ENCODE measurements at places on chromosomes 2 and 18.

GRCh38 chr2:6352247-6352646, 513.5 kb downstream of the CMPK2 start:
- no peak for DNase-seq

DNA sequence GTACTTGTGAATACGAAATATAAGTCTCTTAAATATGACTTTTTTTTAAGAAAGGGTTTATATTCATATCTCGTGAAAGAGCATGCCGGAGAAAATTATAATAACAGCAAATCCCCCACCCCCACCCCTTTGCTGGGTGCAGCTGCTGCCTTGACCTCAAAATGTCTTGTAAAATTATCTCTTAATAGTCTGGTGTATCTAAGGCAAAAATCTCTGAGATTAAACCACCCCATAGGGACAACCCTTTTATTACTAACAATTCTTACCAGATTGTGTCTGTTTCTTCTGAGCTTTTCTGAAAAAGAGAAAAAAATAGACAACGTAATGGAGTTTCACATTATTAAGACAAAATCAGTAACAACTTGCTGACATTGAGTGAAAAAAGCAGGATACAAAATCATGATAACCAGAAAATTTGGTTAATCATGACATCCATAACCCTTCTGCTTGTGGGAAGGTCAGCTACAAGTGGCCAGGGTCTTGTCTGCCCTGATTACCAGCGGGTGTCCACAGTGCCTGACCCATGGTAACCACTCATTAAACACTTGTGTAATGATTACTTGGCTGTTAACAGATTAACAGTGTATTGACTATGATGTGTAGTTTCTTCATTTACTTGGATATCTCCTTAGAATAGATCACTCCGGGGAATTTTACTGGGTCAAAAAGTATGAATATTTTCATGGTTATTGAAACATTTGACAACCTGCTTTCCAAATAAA, 1.5 kb downstream of the STRADB start:
- DNase-seq: no peak

GRCh38 chr2:109647636-109648035, 33.5 kb downstream of the SOWAHC start:
- no peak for DNase-seq

DNA sequence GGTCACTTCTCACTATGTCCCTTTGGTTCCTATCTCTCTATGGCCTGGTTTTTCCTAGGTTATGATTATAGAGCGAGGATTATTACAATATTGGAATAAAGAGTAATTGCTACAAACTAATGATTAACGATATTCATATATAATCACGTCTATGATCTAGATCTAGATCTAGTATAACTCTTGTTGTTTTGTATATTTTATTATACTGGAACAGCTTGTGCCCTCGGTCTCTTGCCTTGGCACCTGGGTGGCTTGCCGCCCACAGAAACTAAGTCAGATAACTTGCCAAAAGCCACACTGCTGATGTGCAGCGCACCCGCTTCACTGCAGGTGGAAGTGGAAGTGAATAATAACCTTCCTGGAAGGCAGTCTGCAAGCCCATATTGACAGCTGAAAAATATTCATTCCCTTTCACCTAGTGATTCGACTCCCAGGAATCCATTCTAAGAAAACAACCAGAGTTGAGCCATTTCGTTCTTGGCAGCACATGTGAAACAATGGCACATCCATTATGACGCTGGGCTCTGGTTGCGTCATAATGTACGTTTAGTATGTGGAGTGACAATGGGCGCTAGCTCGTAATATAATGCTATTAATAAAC, 725 bp upstream of the ANKRD53 start:
- peak; percentile 39 for DNase-seq

- no peak for DNase-seq
These were observed 114.3 kb upstream of the PNPT1 start for GRCh38 chr2:55807900-55808299.

GRCh38 chr2:160473468-160474318, 19.9 kb downstream of the RBMS1 start:
- no peak for DNase-seq

- peak; percentile 2 for DNase-seq
These were observed 83.4 kb upstream of the CYP20A1 start for GRCh38 chr2:203155406-203155805.

DNA sequence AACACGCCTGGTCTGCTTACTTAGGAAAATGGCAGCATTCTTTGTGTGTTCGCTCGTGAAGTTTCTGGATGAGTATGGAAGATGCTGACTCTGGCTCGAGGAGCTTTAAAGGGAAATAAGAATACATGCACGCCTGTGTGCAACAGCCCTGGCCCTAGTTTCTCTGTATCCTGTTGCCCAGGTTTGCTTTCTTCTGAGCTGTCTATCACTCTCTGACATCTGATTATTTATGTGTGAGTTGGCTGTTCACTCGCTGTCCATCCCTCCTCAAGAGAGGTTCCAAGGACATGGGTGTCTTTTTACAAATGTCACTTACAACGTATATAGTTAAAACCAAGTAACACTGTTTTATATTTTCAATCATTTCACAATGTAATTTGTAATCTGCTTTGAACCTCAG, 16.0 kb downstream of the SLC9A2 start:
- no peak for DNase-seq

DNA sequence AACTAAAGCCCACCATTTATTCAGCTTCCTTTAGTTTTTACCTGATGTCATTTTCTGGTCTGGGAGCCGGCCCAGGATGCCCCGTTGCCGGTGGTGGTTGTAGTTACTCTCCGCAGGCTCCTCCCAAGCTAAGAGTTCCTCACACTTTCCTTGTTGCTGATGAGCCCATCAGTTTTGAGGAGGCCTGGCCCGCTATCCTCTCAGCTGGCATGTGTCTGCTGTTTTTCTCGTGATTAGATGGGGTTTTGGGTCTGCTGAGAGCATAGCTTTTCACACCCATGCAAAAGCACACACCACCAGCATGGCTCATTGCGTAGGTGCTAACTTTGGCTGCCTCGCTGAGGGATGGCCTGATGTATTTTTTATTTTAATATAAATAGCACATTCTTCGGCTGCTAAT, 72.1 kb downstream of the PSMG2 start:
- DNase-seq: no peak

DNA sequence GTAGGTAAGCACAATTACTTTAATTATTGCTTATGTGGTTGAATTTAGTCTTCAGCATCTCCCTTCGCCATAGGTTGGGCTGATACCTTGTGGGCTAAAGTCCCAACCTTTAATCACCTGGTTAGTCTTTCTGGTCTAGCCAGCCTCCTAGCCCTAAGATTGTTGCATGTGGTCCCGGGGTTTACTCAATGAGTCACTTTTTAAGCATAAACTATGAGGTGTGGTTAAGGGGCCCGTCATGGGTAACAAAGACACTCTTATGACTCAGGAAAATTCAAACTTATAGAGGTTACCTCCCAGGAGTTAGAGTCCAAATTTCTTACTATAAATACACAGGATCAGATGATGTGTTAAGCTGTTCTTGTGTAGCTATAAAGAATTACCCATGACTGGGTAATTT, 841.6 kb downstream of the TRIB2 start:
- DNase-seq: no peak

- no peak for DNase-seq
These were observed 28.9 kb downstream of the SPIRE1 start for GRCh38 chr18:12628706-12629702.

GRCh38 chr2:239146011-239146641, 254.7 kb downstream of the HDAC4 start:
- no peak for DNase-seq

- DNase-seq: no peak
These were observed 57.8 kb downstream of the PDK1 start for GRCh38 chr2:172613615-172614231.

- no peak for DNase-seq
These were observed 17.7 kb downstream of the BCL11A start for GRCh38 chr2:60535685-60536312.

- DNase-seq: no peak
These were observed 453 bp upstream of the GRB14 start for GRCh38 chr2:164621764-164622105.

Measured in NCI-H1105 (cell line).